ENCODE measurements at places on chromosomes 4 and X.

DNA sequence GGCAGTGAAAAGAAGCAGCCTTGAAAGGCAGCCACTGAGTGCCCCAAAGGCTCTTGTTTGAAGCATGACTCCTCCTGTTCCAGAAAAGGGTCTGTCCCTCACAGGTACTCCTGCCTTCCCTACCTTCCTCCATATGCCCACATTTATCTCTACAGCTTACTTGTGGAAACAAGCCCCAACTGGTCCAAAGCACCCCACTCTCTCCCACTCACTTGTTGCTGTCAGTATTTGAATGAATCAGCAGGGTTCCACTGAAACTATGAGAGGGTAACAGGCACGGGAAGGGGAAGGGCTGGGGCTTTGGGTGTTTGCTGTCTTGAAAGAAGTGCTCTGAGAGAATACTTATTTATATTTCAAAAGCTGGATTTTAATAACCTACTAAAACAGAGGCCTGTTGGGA is 34.9 kb downstream of the GPR143 start:
- no peak for DNase-seq

GRCh38 chrX:38327775-38328081 is 419 bp upstream of the RPGR start:
- no peak for DNase-seq

- peak; percentile 51 for DNase-seq
These were observed 38.0 kb downstream of the MAGEE2 start for GRCh38 chrX:75746891-75747639.

- DNase-seq, result no peak
These were observed 638.7 kb downstream of the PCDH18 start for GRCh38 chr4:136893573-136893972.

DNA sequence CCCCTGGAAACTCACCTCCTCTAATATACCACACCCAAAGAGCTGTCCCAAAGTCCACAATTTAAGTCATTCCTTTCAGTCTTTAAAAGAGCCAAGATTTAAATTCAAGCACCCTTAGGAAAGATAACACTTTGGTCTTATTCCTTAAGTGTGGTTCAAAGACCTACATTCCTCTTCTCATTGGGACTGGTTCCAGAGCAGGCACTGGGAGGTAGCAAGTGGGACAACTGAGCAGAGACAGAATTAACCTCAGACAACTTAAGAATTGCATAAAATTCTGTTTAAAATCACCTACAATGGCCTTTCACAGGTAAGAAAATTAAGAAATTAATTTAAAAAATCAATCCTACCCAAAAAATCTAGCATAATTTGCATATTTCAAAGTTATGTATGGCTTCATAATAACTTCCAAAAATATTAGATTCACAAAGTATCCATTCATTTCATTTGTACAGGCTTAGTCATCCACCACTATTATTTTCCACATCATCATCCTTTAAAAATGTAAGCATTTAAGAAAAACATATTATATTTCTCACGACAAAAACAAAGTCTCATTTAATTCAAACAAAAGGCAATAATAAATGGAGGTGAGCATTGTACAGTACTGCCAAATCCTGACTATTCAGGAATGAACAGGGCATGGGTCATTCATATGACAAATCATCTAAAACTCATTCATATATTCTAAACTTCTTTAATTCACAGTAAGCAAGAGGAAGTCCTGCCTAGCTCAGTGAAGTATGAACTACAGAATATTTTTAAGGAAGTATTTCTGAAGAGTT is 13.6 kb downstream of the PRSS12 start:
- no peak for DNase-seq

DNA sequence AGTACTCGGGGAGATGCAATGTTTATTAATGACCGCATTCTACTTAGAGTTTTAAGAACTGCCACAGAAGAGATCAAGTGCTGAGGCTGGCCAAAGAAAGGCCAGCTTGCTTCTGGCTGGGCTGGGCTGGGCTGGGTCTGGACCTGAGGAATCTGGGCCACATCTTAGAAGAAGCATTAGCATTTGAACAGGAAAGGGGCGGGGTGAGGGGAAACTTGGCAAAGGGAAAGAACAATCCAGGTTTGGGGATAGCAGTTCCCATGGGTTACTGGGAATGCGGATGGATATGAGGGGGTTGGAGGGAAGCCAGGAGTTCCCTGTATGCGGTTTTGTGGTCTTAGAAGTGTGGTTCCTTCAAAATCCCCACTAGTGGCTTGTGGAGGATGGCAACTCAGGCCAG is 83.3 kb downstream of the CLDN34 start:
- DNase-seq, result no peak

GRCh38 chr4:54254915-54255246 is 25.8 kb downstream of the PDGFRA start:
- DNase-seq, result no peak

DNA sequence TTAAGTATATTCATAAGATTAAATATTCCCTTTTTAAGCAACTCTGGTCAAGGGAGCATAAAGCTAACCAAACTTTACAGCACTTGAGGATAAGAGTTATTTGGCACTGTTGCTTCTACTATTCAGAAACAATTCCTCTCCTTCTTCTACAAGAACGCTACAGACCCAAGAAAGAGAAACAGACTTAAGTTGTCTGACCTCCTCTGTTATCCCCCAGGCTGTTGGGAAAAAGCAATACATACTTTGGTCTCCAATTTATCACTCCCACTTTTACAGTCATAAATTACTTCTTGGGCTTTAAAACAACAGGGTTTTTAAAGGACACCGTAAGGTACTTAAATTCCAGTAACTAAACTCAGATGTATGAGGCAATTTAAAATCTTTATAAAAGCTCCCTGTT is 147.4 kb downstream of the COL25A1 start:
- DNase-seq, result no peak

GRCh38 chr4:147648656-147649055 is 31.5 kb downstream of the TMEM184C start:
- DNase-seq, result no peak

DNA sequence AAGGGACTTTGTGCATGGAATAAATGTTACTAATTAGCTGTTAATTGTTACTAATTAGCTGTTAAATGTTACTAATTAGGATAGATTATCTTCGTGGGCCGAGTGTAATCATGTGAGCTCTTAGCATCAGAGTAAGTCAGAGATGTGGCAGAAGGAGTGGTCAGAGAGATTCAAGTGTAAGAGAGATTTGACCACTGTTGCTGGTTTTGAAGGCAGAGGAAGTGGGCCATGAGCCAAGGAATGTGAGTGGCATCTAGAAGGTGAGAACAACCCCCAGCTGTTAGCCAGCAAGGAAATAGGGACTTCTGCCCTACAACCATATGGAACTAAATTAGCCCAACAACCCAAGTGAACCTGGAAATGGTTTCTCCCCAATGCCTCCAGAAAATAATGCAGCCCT is 28.2 kb downstream of the ODAPH start:
- no peak for DNase-seq

DNA sequence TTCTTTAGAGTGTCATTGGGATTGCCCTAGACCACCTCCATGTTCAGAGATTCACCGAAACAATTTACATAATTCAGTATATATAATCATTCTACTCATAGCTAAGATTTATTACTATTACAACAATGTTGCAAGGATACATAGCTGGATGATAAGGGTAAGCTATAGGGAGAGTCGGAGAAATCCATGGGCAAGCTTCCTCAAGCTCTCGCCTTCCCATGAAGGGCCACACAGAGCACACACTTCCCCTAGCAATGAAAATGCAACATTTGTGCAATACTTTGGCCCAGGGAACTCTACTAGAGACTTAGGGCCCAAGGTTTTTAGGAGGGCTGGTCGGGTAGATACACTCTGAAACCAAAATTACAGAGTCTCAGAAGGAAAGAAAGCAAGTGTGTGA is 49.7 kb upstream of the ABCG2 start:
- no peak for DNase-seq

- no peak for DNase-seq
These were observed 1.1 kb upstream of the LIN54 start for GRCh38 chr4:83011689-83012199.

GRCh38 chrX:25523574-25524540 is 508.1 kb upstream of the ARX start:
- DNase-seq, result no peak

DNA sequence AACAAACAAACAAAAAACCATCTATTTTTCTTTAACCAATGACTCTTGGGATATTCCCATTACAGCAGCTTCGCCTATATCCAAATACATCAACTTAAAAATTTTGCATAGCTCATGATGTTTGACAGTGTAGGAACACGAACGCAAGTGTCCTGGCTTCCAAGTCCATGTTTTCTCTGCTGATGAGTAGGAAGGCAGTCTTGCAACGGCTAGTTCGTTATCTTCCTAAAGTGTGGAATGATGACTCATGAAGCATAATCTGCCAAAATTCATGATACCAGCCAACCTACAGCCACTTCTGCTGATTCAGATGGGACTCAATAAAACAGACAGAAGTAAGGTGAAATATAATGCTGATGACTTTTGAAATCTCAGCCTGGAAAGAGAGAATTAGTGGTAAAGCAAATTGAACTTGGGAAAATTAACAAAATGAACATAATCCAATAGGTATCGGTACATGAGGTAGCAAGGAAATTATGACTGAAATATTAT is 6.4 kb upstream of the SEPTIN11 start:
- DNase-seq, result no peak

DNA sequence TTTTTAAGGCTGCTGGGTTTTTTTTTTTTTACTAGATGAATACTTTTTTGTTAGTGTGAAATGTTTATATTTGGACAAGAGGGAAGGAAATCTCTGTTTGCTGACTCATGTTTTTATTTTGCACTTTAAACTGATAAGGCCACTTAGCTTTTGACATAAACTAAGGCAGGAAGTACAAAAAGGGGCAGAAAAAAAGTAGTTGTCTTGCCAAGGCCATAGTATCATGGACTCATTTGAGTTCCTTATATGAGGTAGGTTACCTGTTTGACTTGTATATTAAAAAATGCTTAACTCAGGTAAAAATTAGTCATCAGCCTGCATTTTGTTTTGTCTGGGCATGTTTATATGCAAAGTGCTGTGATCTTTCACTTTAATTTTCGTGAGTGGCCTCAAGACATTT is 26.0 kb downstream of the SMAD1 start:
- DNase-seq, result no peak

DNA sequence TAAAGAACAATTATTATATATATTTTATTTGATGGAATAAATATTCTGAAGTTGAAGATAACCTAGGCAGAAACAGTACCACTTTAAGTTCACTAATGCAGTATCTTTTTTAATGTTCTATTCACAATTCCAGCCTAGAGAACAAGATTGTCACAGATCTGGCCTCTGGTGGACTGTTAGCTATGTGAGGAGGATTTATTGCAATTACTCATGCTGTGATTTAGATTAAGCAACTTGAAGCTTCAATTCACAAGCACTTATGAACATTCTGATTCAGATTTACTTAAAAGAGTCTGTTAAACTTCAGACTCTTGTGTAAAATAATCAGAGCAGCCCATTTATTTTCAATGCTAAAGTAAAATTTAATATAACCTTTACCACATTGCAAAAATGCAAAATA is 1489.8 kb downstream of the STIM2 start:
- DNase-seq, result no peak

DNA sequence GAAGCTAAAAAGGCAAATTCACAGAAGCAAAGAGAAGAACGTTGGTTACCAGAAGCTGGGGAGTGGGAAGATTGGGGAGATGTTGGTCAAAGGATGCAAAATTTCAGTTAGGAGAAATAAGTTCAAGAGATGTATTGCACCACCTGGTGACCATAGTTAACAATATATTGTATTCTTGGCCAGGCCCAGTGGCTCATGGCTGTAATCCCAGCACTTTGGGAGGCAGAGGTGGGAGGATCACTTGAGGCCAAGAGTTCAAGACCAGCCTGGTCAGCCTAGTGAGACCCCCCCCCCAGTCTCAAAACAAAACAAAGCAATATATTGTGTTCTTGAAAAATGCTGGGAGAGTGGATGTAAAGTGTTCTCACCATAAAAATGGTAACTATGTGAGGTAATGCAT is 67.9 kb downstream of the TAB3 start:
- DNase-seq, result no peak

- DNase-seq, result no peak
These were observed 267.5 kb downstream of the FAT4 start for GRCh38 chr4:125582302-125582701.

GRCh38 chrX:63350465-63350877 is 661 bp downstream of the SPIN4 start:
- peak; percentile 47 for DNase-seq

DNA sequence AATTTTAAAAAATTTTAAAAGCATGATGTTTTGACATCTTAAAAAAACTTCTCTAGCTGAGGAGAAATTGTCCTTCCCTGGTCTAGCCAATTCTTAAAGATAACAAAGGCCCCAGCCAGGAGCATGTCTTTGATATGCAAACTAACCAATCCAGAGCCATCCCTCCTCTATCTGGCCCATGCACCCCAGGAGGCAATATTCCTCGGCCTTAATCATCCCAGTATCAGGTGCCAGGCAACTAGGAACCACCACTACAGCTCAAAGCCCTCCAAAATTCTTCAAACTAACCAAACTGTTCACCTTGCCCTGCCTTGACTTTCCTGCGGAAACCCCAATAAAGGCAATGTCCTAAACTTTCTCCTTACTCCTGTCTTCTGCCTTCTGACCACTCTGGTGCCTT is 97.8 kb upstream of the USP9X start:
- DNase-seq, result no peak

DNA sequence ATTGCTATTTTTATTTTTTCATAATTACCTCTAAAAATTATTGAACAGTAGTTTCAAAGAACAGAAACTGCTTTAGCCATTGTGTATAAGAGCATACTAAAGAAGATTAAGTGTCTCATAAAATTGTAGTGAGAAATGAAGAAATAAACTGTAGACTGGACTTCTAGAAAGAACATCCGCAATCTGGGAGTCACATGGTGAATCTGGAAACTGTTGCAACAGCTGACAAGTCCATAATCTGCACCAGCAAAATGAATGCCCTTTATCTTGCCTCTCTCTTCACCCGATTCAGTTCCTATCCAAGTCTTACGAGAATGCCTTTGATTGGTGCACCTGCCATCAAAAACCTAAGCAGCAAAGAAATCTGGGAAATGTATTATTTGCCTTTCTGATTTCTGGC is 312.9 kb downstream of the NAF1 start:
- DNase-seq, result no peak

- DNase-seq, result no peak
These were observed 552.1 kb downstream of the SPOCK3 start for GRCh38 chr4:166682200-166682599.

GRCh38 chrX:154002215-154002719 is 17.4 kb downstream of the IRAK1 start:
- no peak for DNase-seq

DNA sequence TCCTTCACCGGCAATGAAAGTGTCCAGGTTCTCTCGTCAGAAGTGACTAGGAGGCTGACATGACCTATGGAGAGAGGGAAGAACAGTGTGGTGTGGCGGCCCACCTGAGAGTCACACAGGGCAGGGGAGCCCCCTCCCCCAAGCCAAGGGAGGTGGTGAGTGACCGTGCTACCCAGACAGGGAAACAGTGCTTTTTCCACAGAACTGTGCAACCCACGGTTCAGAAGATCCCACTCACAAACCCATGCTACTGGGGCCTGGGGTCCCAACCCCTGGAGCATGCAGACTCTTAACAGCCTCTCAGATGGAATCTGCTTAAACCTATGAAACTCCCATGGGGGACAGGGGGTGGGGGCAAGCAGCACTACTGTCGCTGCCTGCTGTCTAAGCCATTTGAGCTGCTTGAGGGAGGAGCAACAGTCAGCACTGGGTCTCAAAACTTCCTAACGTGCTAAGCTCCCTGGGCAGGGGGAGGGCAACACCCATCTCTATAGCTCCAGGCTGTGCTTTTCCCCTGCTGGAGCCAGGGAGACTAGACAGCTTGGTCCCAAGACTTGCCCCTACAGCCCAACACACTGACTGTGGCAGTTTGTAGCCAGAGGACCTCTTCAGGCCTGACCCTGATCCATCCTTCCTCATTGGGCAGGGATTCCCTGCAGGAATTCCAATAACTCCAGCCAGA is 850.4 kb upstream of the AADAT start:
- DNase-seq, result no peak

GRCh38 chrX:124085063-124085462 is 123.6 kb downstream of the STAG2 start:
- DNase-seq, result no peak

Measured in left colon (tissue), 2 donors.